Activated T-helper 1 cell treated with Interleukin-2 at 50 U/mL for 16 hours (primary cell): ENCODE measurements at places on chromosomes 6 and 20.

DNA sequence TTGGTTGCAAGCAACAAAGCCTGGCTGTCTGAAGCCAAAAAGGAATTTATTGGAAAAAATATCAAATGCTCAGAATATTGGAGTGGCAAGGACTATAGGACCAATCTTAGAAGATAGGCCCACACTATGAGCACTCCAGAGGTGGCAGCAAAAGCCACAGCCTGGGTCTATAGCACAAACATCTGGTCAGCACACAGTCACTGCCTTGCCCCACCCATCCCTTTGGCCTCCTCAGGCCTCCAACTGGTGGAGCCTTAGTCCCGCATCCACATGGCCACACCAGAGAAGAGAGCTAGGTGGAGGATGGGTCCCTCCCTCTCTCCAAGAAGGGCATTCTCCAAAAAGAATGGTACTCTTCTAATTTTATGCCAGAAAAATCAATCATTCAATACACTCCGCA lies 14.0 kb downstream of the NUDT3 start:
- no peak for DNase-seq

- no peak for DNase-seq
These were observed 12.4 kb upstream of the ZSCAN9 start for GRCh38 chr6:28212510-28213212.

DNA sequence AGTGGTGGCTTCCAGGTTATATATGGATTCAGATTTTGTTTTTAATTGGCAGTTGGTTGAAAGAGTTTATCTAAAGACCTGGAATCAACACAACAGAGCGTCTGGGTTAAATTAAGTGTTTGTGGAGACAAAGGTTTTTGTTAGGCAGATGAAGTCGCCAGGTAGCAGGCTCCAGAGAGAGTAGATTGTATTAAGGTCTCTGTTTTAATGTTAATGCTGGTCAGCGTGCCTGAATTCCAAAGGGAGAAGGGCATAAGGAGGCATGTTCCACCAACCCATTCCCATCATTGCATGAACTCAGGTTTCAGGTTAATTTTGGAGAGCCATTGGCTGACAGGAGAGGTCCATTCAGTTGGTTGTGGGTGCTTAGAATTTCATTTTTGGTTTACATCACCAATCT lies 744.1 kb upstream of the GJE1 start:
- DNase-seq = no peak

GRCh38 chr20:48538058-48538825 lies 289.6 kb downstream of the PREX1 start:
- DNase-seq = no peak

- DNase-seq = no peak
These were observed 9.9 kb downstream of the TFAP2A start for GRCh38 chr6:10404799-10405512.

DNA sequence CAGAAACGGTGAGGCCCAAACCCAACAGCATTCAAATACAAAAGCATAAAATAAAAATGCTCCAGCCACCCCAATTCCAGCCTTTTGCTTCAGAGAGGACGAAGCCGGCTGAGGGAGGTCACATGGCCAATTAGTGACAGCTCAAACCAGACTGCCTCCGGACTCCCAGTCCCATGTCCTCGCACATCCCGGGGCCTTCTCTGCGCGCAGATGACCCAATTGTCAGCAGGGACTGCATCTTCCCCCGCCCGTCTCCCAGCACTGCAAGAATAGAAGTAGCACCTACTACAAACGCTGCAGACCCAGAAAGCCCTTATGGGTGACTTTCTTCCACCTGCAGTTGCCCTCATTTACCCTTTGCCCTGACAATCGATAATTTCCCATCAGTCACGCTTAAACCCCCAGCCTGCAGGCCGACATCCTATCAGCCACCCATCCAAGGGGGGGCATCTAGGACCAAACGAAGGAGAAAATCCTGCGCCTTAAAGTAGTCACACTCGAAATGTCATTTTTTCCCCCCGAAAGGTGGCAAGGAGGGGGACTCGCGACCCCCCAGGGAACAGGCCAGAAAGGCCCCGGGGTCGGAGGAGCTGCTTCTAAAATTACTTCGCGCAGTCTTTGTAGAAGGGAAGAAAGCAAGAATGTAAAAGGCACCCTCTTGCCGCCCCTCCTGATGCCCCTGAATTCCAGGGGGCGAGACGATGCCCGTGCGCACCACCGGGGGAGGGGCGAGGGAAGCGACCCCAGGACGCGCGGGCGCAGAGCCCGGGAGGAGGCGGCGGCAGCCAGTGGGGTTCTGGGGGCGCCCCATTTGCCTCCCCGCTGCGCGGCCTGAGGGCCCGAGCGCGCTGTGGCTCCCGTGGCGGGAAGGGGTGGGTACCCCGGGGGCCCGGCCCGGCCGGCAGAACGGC lies 792 bp downstream of the SLC23A2 start:
- DNase-seq = no peak
